Metanephros (tissue), 2 donors: ENCODE measurements at places on chromosomes 5 and 9. TPM values are rescaled to one million over a fixed set of nuclear protein-coding genes. Genes with fewer than 3 reads are reported as not detected.

The CEL gene
- 4.4 TPM for total RNA-seq

The GRIN3A gene
- total RNA-seq, result 2.5 TPM

The SLCO6A1 gene
- total RNA-seq, result not detected

The CEMIP2 gene
- 45.8 TPM for total RNA-seq

The CHSY3 gene
- total RNA-seq, result 5.1 TPM

The FAM221B gene
- total RNA-seq, result not detected

The SNCAIP gene
- total RNA-seq, result 34.0 TPM

The PCDHB15 gene
- 11.0 TPM for total RNA-seq

The WDR38 gene
- total RNA-seq, result not detected
